ENCODE measurements at places on chromosomes 5 and 9.

- no peak for DNase-seq
These were observed 602.2 kb downstream of the BNC2 start for GRCh38 chr9:16268067-16268881.

DNA sequence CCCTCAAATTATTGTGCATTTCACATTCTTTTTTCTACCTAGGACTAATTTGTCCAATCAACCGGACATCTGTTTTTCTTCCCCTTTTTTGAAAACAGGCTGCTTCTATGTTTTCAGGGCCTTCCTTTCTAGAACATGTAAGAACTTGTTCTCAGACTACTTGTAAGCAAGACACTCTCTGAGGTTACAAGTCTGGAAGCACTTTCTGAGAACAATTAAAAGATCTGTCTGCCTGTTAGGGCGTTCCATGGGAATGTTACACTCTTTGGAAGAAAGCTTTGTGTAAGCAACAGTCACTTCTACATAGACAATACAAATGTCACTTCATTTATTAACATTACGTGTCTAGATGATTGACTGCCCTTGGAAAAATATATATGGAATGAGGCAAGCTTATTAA lies 50.9 kb upstream of the HSPB3 start:
- no peak for DNase-seq

GRCh38 chr5:14089198-14089597 lies 53.9 kb upstream of the TRIO start:
- no peak for DNase-seq

- no peak for DNase-seq
These were observed 99.9 kb upstream of the BNC2 start for GRCh38 chr9:16970321-16970720.

- DNase-seq = no peak
These were observed 40.8 kb upstream of the ORM1 start for GRCh38 chr9:114282104-114282485.

GRCh38 chr9:136931611-136932130 lies 12.9 kb downstream of the FBXW5 start:
- DNase-seq = no peak

DNA sequence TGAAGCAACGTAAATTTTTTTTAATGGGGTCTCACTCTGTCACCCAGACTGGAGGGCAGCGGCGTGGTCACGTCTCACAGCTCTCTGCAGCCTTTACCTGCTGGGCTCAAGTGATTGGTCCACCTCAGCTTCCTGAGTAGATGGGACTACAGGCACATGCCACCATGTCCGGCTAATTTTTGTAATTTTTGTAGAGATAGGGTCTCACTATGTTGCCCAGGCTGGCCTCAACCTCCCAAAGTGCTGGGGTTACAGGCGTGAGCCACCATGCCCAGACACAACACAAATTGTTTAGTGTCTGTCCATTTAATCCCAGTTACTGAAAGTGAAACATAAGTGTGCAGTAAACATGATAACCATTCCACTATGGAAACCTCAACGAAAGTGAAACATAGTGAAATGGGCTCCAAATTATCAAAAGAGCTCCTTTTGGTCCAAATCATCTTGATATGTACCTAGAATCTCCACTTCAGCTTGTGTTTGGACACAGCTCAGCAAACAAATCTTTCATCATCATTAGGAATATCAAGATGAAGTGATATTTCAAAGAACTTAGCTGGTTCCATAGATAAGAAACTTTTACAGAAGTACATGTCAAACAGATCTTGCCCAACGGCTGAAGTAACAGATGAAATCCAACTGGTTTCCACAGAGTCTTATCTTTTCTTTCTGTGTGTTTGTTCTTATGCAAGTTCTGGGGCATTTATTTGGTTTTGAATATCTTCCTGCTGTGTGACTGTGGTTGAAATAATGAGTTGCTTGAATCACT lies 41.2 kb upstream of the PLPP1 start:
- DNase-seq = no peak

- no peak for DNase-seq
These were observed 4.4 kb downstream of the RAPGEF1 start for GRCh38 chr9:131735238-131736128.

GRCh38 chr9:12882430-12882829 lies 107.6 kb downstream of the LURAP1L start:
- no peak for DNase-seq

DNA sequence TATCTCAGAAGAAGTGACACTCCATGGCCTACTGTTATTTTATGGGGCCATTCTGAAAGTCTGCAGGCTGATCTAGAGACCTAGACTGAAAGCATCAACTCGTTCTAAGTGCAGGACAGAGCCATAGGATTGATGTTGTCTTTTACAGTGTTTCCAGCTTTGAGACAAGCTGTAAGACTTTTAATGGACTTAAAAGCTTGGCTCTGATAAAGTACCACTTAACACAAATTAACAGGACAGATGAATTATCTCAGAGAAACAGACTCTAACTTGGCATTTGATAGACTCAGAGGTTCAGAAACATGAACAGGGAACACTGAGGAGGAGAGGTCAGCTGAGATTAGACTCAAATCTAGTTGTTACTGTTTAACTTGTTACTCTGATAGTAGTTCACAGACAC lies 203.2 kb downstream of the TLR4 start:
- no peak for DNase-seq

DNA sequence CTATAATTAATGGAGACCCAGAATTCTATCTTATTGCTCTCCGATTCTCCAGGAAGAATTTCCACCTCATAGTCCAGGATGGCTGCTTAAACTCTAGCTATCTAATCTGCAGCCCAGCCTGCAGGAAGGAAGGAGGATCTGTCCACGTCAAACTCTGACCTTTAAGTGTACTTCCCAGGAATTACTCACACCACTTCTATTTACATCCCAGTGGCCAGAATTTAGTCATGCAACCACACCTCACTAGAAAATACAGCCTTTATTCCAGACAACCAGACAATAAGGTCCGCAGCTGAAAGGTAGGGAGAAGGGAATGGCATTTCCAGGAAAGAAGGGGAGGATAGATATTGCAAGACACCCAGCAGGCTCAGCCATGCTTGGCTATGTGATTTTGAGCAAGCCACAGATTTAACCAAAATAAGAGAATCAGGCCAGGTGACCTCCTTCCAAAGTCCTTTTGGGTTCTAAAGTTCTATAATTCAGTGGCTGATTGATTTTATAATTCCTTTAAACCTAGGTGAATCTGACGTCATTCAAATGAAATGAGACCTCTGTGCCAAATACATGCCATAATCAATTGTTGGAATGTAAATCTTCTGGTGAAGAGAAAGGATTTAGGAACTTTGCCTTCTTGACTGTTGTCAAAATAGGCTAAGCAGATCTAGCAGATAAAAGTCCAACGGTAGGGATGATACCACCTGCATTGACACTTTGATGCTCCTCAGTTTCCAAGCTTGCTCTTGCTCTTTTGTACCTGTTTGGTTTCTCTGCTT lies 3.7 kb upstream of the DENND1A start:
- no peak for DNase-seq

DNA sequence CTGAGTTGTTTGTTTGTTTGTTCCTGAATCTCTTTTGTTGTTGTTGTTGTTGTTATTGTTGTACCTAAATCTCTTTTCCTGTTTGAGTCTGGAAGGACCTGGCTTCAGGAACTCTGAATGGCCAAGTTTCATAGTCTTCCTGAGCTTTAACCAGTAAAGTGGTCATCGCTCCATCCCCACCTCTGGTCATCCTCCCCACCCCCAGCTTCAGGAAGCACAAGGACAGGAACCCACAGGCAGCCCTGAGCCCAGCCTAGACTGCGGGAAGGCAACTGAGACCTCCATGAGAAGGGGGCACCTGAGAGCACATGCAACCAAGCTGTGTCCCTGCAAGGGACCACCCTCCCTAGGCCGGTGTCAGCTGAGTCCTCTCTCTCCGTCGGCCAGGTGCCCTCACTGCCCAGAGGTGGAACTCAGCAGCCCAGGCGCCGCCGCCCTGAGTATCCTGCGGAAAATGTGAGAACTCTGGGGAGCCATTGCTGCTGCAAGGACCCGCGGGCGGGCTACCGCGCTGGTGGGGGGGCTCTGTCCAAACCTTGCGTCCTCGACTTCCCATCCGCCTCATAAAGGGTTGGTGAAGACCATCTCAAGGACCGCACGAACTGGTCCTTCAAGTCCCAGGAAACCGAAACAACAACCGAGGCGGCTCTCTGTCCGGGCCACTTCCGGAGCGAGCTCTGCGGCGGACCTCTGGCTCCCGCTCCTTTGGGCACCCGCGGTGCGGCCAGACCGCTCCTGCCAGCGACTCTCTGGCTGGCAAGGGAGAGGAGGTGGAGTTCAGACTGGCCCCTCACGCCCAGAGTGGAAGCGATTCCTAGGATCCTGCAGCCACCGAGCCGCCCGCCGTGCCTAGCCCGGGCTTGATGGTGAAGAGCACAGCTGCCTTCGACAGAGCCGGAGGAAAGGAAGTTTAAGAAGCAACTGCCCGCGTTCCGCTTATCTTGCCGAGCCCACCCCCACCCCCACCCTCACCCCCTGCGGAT lies 4.2 kb downstream of the BARX1 start:
- DNase-seq = no peak
